ENCODE measurements at places on chromosomes 6 and 20. TPM values are rescaled to one million over a fixed set of nuclear protein-coding genes. Genes with fewer than 3 reads are reported as not detected.

GRCh38 chr6:129663531-129663930 is 46.4 kb downstream of the ARHGAP18 start:
- no peak for DNase-seq

DNA sequence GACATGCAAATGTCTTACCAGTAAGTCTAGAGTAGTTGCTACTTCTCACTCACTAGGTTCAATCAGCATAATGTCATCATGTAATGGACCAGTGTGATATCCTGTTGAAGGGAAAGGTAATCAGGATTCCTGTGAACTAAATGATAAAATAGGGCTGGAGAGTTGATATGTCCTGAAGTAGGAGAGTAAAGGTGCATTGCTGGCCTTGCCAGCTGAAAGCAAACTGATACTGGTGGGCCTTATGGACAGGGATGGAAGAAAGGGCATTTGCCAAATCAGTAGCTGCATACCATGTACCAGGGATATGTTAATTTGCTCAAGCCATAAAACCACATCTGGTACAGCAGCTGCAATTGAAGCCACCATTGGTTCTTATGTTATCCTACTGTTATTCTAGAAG is 37.5 kb upstream of the IYD start:
- DNase-seq = no peak

DNA sequence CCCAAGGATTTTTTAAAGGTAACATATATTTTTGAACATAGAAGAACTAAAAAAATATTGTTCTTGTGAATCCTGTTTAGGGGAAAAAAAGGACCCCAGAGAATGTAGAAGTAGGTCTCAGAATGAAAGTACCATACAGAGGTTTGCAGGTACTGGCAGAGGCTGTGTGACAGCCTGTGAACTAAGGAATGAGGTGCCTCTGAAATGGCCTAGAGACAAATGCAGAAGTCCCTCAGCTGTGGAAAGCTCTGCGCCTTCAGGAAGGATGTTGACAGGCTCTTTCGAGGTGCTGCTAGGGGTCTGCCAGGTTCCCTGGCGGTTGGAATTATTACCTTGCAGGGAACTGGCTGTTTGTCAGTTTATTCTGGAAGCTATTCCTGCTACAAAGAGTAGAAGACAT is 8.6 kb upstream of the TUBB2B start:
- DNase-seq = no peak

TDRD6 gene
- polyA plus RNA-seq = not detected

ME1 gene
- polyA plus RNA-seq = 11.3 TPM

Data from BJ (cell line).